Cortex of kidney (tissue), 1 donor: ENCODE measurements at places on chromosomes 13 and 19.

DNA sequence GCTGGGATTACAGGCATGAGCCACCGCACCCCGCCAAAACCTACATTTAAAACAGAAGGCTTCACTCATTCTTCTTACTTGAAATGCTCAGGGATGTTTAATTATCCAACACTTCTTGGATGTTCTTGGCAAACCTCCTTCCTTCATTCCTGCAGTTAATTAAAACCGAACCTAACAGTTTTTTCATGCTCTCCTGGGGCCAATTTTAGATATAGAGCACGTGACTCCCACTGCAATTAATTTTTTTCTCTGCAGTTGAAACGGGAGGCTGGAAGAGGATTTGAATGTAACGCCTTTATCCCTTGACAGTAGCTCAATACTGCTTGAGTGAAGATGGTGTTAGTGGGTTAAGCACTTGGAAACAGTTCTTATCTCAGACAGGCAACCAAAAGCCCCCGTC lies 4.6 kb upstream of the ACTL9 start:
- no peak for DNase-seq

GRCh38 chr13:45194081-45194939 lies 6.5 kb downstream of the KCTD4 start:
- DNase-seq, result no peak

DNA sequence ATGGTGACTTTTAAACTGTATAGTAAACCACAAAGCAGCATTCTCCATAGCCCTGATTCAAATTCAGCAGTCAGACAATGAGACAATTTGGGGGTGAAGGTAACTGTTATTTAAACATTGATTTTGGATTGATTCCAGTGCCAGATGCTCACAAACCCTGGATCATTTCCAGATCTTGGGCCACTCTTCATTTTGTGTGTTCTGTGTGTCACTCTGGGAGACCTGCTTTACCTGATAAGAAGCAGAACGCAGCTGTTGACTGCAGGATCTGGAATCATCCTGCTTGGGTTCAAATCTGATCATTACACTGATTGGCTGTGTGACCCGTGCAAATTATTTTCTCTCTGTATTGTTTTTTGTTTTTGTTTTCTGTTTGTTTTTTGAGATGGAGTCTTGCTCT lies 4.0 kb upstream of the PCDH8 start:
- DNase-seq, result no peak

DNA sequence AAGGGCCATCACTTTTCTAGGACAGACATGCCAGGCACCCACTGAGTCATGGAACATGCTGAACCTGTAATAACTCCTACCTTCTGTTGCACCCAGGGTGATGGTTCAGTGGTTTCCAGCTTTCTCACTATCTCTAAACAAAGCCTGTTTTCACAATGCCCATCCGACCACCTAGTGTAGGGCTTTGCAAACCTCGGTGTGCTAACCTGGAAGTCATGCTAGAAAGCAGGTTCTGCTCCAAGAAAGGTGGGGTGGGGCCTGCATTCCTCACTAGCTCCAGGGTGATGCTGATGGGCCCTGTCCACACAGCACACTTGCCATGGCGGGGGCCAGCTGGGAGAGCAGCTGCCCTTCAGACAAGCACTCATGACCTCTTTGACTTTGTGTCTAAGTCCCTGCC lies 43.4 kb downstream of the COL4A2 start:
- DNase-seq, result no peak

- DNase-seq, result no peak
Observed at GRCh38 chr13:41505209-41505835, 48.0 kb downstream of the RGCC start.

DNA sequence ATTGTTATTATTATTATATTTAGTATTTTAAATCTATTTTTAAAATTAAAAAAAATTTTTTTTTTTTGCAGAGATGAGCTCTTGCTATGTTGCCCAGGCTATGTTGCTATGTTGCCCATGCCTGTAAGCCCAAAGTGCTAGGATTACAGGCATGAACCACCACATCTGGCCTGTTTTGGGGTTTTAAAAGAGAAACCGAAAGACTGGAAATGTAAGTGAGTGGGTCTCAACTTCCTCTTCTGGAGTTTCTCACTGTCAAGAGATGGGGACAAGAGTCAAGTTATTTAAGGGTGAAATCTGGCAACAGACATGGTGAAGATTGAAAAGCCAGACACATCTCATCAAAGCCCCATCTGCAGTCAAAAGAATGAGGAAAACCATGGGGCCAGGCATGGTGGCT lies 4.2 kb upstream of the OR7G3 start:
- DNase-seq, result no peak

DNA sequence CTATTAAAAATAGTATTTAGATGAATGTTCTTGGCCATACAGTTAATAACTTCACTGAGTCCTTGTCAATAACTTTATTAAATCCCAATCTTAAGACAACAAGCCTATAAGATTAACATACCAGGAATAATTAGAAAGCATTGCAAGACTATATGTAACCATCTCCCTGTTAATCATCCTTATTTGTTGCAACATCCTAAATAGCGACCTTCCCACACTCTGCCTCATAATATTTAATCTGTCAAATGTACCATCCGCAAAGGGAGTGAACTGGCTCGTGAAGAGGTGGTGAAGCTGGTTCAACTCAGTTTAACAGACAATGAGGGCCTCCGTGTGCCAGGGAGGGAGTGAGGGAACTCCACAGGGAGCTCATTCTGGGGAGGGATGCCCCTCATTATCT lies 33.9 kb downstream of the KL start:
- no peak for DNase-seq

DNA sequence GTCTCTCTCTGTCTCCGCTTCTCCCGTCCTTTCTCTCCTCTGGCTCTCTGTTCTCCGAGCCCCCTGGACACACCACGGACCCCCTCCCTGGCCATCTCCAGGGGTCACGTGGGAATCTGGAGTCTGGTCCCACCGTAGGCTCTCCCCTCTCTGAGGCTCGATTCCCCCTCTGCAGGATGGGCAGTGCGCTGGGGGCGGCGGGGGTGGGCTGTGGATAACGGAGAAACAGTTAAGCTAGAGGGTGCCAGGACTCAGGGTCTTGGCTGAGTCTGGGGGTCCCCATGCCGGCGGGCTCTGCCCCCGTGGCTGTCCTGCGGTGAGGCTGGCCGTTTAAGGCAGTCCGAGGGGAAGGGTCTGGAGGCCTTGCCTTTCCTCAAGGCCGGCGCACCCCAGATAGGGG lies 462 bp upstream of the MEIS3 start:
- no peak for DNase-seq

GRCh38 chr13:111508164-111508870 lies 187.9 kb downstream of the TEX29 start:
- DNase-seq, result no peak

DNA sequence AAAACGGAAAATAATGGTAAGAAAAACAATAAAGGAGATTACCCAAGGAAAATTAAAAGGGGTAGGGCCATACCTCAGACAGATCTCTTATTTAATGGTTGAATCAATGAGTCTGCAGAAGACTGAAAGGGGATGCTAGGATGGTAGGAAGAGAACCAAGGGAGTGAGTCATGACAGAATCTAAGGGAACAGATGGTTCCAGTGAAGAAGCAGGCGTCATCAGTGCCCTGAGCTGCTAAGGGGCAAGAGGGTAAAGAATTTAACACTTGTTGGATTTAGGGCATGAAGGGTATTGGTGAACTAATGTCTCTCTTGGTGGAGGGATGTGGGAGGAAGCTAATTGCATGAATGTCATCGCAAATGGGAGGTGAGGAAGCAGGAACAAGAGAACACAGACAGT lies 329.2 kb upstream of the TSHZ3 start:
- no peak for DNase-seq

- DNase-seq, result no peak
Observed at GRCh38 chr19:18879579-18880373, 16.2 kb downstream of the CERS1 start.

GRCh38 chr19:10835089-10835753 lies 791 bp downstream of the TMED1 start:
- DNase-seq, result no peak

DNA sequence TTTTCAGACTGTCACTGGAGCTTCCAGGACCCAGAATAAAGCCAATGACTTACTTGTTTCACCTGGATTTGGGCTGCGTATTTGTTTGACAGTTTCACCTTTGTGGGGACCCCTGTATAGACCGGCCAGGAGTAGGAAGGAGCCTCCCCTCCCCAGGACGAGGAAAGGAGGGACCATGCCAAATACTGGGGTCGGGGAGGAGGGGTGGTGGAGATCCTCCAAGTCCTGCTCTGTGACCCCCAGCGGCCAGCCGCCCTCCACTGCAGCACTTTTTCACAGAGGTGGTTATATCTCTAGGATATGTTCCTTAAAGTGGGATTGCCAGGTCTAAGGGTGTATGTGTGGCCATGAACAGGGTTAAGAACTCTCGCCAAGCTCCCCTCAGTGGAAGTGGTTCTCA lies 25.7 kb upstream of the ZNF492 start:
- DNase-seq, result no peak

DNA sequence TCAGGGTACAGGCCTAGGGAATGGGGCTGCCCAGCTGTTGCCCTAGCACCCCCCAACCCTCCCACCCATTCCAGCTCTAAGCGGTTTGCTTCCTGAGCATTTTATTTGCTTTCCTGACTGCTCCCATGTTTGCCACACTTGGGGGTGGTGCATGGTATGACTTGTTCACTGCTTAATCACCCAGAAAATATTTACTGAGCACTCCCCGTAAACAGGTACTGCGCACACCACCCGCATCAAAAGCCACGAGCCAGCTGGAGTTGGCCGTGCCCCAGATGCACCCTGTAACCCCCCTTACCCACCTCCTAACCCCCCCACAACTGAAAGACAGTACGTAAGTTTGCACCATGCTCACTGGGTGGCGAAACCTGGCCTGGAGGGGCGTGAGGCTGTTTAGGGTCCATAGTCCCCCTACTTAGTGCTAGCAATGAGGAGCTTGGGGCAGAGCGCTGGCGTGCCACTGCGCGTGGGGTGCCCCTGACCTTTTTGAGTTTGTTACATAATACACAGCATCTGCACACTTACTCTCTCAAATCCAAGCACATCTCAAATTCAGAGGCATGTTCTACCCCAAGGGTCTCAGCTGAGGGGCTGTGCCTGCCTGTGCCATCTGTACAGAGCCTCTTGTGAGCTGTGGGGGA lies 29.8 kb downstream of the DPF1 start:
- no peak for DNase-seq

- no peak for DNase-seq
Observed at GRCh38 chr13:33016414-33017322, at the start of gene KL. TSS of gene KL (plus strand) at chr13:33016423. CDS start at chr13:33016441, 18 bp downstream.
